ENCODE measurements at places on chromosomes 1 and 21.

DNA sequence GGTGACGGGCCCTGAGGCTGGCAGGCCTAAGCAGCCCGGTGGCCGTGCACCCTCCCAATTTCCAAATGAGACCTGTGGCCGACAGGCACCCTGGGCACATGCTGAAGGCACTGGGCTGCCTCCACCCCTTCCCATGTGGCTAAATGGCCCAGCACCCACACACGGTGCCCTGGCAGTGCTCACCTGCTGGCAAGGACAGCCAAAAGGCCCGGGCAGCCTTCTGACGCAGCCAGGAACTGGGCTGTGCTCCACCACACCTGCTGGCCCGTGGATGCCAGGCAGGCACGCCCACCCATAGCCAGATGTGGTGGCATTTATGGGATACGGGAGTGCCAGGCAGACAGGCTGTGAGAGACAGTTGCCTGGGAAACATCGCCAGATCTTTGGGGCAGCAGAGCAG is 4.0 kb upstream of the FAAP20 start:
- H3K4me3 ChIP-seq = no peak overlapping the region
- peak overlapping the region; percentile 78 for H3K27ac ChIP-seq
- no peak for DNase-seq

DNA sequence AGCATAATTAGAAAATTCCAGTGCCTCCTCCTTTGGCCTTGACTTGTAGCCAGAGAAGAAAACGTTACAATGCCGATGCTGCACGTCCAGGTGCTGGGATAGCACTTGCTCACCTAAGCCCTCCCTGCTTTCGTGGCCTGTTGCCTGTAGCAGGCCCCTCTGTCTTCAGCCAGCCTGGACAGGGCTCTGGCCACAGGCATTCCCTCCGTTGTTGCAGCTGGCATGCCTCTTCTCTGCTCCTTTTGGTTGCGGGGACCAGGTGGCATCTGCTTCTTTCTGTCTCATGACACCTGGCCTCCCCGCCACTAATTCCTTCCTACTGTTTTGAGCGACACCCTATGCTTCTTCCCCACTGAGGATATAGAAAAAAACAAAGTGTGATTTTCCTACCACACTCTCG is 54.6 kb upstream of the MORC3 start:
- H3K36me3 ChIP-seq = peaks cover 41% of the 10 kb centered on the region
- no peak for DNase-seq
- H3K4me3 ChIP-seq = no peak overlapping the region
- no peaks in the 10 kb centered on the region for H3K27me3 ChIP-seq

DNA sequence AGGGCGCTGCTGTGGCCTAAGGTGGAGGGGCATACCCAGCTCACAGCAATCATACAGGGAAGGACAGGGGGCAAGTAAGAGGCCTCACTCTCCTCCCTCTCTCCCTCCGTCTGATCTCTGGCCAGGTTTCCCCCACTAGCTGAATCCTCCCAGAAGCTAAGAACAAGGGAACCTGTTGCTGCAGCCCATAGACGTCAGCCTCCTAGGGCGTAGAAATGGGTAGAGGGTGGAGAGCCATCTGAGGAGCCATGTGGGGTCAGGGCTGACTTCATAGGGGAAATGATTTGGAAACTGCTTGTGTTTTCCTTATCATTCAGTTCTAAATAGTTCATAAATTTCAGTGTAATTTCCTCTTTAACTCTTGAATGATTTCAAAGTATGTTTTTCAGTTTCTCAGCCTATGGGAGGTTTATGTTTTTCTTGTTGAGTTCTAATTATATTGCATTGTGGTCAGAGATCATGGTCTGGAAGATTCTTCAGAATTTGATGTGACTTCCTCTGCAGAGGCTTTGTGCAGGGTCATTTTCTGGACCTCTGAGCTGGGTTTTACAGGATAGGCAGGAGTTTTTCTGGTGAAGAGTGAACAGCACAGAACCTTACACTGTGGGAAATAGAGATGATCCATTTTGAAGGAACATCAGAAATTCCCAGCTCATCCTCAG is 2.3 kb upstream of the MOB3C start:
- no peaks in the 10 kb centered on the region for H3K27me3 ChIP-seq
- H3K4me3 ChIP-seq = peak overlapping the region; percentile 76
- no peaks in the 10 kb centered on the region for H3K36me3 ChIP-seq
- no peak for DNase-seq

GRCh38 chr21:30625449-30626165 is 5.2 kb downstream of the KRTAP20-4 start:
- no peaks in the 10 kb centered on the region for H3K36me3 ChIP-seq
- no peaks in the 10 kb centered on the region for H3K27me3 ChIP-seq
- no peak overlapping the region for H3K4me3 ChIP-seq
- H3K4me1 ChIP-seq = no peaks in the 10 kb centered on the region

GRCh38 chr21:17726047-17726829 is 92.9 kb downstream of the C21orf91 start:
- no peak overlapping the region for H3K27ac ChIP-seq
- no peak overlapping the region for H3K4me3 ChIP-seq
- H3K27me3 ChIP-seq = no peaks in the 10 kb centered on the region
- no peaks in the 10 kb centered on the region for H3K4me1 ChIP-seq
- no peaks in the 10 kb centered on the region for H3K36me3 ChIP-seq

- no peak for DNase-seq
- peaks cover 44% of the 10 kb centered on the region for H3K4me1 ChIP-seq
- H3K27me3 ChIP-seq = no peaks in the 10 kb centered on the region
- H3K27ac ChIP-seq = no peak overlapping the region
Measured at GRCh38 chr21:37244501-37245095, 22.5 kb downstream of the VPS26C start.

- H3K36me3 ChIP-seq = no peaks in the 10 kb centered on the region
- H3K4me1 ChIP-seq = no peaks in the 10 kb centered on the region
- no peak overlapping the region for H3K4me3 ChIP-seq
- no peak overlapping the region for H3K27ac ChIP-seq
- peak; percentile 59 for DNase-seq
Measured at GRCh38 chr1:149962039-149962647, 25.5 kb upstream of the MTMR11 start.

DNA sequence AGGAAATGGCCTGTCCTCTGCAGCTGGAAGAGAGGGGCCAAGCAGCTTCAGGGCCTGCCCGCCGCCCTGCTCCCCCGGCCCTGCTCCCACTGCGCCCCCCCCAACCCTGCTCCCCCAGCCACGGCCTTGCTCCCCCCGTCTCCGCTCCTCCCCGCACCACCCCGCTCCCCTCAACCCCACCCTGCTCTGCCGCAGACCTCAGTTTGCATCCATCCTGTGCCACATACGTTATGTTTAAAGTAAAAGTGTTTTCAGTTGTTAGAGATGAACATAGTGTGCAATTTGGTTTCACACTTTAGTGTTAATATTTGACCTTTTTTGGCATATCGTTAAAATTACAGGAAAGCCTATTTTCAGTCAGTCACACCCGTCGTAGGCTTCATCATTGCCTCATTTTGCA is 34.1 kb upstream of the DIP2A start:
- H3K27ac ChIP-seq = no peak overlapping the region
- H3K4me3 ChIP-seq = no peak overlapping the region
- peaks cover 9% of the 10 kb centered on the region for H3K36me3 ChIP-seq
- DNase-seq = no peak
- H3K4me1 ChIP-seq = peaks cover 3% of the 10 kb centered on the region
- no peaks in the 10 kb centered on the region for H3K27me3 ChIP-seq

DNA sequence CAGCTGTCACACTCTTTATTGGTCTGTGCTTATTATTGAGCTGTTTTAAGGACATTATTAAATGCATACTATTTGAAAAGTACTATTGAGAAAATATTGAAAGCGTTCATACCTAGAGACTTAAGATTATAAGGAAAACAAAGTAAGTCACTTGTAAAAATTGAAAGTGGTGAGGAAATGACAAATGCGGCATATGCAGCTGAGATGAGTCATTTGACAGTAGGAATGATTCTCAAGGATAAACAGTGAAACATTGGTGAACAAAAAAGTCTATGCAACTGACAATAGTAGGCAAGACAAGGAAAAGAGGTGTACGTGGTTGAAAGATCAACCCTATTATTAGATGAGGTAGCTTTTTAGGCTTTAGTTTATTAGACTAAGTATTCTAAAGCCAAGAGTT is 82.6 kb upstream of the MAP10 start:
- no peak overlapping the region for H3K4me3 ChIP-seq
- peaks cover 11% of the 10 kb centered on the region for H3K4me1 ChIP-seq
- no peaks in the 10 kb centered on the region for H3K27me3 ChIP-seq
- no peaks in the 10 kb centered on the region for H3K36me3 ChIP-seq
- H3K27ac ChIP-seq = no peak overlapping the region

DNA sequence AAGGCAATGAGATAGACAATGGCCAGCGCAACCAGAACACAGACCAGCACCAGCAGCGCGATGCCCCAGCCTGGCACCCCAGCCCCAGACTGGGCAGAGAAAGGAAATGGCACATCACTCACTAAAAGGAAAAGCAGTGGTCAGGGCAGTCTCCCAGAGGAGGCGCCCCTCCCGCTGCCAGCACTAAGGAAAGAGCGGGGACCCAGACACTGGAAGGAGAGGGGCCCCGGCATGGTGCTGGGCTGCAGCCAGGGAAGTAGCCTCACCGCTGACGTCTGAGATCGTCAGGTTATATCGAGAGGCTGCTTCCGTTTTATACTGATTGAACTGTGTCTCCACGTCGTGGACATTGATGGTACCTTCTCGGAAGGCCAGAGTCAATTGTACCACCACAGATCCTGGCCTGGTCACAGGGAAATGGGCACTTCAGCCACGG is 13.8 kb downstream of the TRIM46 start:
- H3K4me3 ChIP-seq = no peak overlapping the region
- no peak overlapping the region for H3K27ac ChIP-seq
- no peak for DNase-seq
- no peaks in the 10 kb centered on the region for H3K27me3 ChIP-seq
- H3K4me1 ChIP-seq = peaks cover 28% of the 10 kb centered on the region

GRCh38 chr1:40389871-40390560 is 16.5 kb downstream of the SMAP2 start:
- peak overlapping the region; percentile 95 for H3K27ac ChIP-seq
- peaks cover 93% of the 10 kb centered on the region for H3K4me1 ChIP-seq
- H3K36me3 ChIP-seq = peaks cover 26% of the 10 kb centered on the region
- DNase-seq = no peak

GRCh38 chr1:9061252-9061960 is 8.0 kb downstream of the SLC2A5 start:
- H3K27ac ChIP-seq = no peak overlapping the region
- H3K4me3 ChIP-seq = no peak overlapping the region
- no peak for DNase-seq
- no peaks in the 10 kb centered on the region for H3K27me3 ChIP-seq
- peaks cover 38% of the 10 kb centered on the region for H3K4me1 ChIP-seq

- H3K27me3 ChIP-seq = no peaks in the 10 kb centered on the region
- no peak for DNase-seq
- no peak overlapping the region for H3K27ac ChIP-seq
- no peaks in the 10 kb centered on the region for H3K36me3 ChIP-seq
Measured at GRCh38 chr21:21236996-21237395, 238.8 kb downstream of the NCAM2 start.

- no peak for DNase-seq
- H3K27me3 ChIP-seq = peaks cover 3% of the 10 kb centered on the region
- H3K4me1 ChIP-seq = no peaks in the 10 kb centered on the region
- H3K27ac ChIP-seq = no peak overlapping the region
Measured at GRCh38 chr1:108816049-108816893, 40.6 kb downstream of the AKNAD1 start.

DNA sequence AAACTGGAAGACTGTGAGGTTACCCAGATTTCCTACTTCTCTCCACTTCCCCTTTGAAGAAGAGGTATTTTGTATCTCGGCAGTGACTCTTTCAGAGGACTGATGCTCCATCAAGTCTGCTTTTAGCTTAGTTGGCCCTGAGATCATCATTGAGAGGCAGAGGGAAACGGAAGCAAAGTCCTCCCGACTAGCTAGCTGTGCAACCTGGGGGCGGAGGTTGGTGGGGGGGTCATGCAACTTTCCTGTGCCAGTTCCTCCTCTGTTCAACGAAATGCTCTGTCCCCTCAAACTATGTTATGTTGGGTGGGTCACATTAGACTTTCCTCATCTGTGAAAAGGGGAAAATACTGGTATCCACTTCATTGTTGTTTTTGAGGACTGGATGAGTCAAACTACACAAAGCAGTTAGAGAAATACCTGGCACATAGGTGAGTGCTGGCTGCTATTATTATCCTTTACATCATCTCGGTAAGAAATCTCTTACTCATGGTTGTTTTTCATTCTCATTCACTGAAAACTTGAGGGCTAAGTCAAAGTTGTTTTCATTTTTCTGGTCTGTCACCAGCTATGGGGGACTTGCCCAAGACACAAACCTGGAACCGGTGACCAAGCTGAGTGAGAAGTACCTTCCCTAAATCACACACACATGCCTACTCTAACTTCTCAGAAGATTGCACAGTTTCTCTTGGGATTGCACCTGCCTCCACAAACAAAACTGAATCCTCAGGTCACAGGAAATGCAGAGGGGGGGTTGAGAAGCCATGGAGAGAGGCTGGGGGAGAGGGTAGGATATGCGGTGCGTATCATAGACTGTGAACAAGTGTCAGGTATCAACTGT is 83.3 kb downstream of the ABCA4 start:
- no peak overlapping the region for H3K4me3 ChIP-seq
- peaks cover 40% of the 10 kb centered on the region for H3K27me3 ChIP-seq
- no peak for DNase-seq

GRCh38 chr1:87007323-87007722 is 92.9 kb downstream of the HS2ST1 start:
- H3K4me3 ChIP-seq = no peak overlapping the region
- no peaks in the 10 kb centered on the region for H3K27me3 ChIP-seq
- peaks cover 7% of the 10 kb centered on the region for H3K36me3 ChIP-seq
- H3K4me1 ChIP-seq = no peaks in the 10 kb centered on the region
- no peak overlapping the region for H3K27ac ChIP-seq

DNA sequence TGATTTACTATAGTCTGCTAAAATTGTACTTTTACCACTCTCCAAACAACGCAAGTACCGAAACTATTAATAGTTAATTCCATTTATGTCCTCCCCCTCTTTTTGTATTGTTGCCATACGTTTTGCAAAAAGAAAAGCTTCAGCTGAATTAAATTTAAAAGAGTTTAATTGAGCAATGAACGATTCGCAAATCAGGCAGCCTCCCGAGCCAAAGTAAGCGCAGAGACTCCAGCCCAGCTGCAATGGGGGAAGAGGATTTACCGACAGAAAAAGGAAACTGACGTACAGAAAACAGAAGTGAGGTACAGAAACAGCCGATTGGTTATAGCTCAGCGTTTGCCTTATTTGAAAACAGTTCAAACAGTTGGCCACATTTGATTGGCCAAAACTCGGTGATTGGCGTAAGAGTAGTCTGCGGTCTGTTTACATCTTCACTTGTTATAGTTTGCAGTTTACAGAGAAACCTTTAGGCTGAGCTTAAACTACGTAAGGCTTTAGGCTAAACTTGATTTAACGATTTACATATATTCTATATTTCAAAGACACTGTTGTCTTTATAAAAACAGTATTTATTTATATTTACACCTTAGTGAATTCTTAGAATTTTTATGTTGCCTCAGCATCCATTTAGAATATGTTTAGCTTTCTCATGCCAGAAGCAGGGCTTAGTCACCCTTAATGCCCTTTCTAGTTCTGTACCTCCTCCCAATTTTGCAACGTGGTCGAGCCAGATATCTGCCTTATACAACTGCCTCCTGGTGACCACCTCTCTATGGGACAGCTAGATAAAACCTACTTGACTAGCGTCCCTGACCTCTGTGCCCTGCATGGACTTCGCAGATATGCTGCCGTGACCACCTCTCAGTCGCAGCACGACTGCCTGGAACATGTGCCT is 23.8 kb downstream of the CR1 start:
- H3K4me3 ChIP-seq = no peak overlapping the region
- no peaks in the 10 kb centered on the region for H3K27me3 ChIP-seq
- H3K4me1 ChIP-seq = no peaks in the 10 kb centered on the region
- no peak overlapping the region for H3K27ac ChIP-seq
